ENCODE measurements at places on chromosomes 11 and 22.

- DNase-seq: no peak
Observed at GRCh38 chr22:46595545-46595944, 24.6 kb upstream of the GRAMD4 start.

GRCh38 chr11:4181782-4182721 is 87.5 kb downstream of the RRM1 start:
- DNase-seq: peak; percentile 68

DNA sequence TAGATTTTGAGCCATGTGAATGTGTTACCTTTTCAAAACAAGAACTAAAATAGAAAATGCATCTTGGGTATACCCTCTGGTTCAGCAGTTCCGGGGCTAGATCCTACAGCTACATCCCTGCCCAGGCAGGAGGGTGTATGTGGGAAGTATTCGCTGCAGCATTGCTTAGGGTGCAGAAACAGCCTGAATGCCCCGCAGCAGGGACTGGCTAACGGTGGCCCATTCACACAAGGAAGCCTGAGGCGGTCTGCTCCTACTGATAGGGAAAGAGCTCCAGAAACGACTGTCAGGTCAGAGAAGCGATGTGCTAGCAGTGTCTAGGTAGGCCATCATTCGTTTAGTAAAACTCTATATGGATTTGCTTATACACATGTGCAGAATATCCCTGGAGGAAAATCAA is 9.9 kb upstream of the RASL10A start:
- no peak for DNase-seq

GRCh38 chr11:67271205-67271540 is 4.9 kb downstream of the GRK2 start:
- DNase-seq: peak; percentile 62

DNA sequence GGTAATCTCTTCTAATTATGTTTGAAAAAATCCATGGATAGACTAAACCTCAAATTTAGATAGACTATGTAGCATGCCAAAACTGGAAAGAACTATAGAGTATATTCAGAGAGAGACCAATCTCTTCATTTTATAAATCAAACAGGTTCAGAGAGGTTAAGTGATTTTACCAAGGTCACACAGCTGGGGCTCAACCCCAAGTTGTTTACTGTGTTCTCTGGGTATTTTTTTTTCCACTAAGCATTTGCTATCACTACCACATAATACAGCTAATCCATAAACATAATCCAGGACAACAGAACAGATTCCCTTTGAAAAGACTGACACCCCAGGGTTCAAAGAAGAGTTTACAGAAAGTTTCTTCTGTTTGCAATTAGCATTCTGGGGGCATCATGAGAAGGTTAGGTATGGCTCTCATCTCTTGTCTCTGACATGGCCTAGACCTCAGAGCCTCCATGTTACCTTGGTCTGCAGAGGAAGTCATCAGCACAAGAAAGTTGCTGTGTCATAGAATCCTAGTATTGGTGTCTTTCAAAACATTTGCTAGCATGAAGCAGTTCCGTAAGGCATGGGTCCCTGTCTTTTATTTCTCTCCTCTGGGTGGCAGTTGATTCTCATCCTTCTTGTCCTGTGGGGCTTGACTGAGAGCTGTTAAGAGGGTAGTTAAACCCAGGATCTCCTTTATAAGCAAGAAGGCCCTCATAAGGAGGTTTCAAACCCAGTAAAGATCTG is 94.5 kb upstream of the HSD17B12 start:
- no peak for DNase-seq

DNA sequence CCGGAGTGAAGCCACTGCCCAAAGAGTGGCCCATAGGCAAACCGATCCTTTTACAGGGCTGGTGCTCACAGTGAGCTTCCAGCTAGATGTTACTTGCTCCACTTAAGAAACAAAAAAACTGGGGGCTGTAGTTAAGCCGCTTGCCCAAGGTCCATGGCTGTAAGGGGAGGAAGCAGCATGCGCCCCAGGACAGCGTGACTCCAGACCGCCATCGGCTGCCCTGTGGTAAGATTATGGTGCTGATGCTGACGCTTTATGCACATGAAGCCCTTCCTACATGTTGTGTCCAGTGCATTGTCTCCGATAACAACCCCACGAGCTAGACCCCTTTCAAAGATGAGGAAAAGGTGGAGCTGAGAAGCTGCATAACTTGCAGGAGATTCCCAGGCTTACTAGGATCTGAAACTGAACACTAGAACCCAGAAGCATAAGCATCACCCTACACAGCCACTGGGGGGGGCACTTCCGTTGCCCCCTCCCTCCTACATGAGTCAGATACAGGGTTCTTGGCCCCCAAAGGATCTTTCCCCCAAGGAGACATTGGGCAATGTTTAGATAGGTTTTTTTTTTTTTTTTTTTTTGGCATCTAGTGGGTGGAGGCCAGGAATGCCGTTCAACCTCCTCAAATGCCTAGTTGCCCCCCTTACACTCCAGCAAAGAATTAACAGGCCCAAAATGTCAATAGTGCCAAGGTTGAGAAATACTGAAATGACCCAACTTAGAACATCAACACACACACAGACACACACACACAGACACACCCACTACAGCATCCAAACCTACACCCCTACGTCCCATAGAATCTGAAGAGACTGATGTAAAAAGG is 53.9 kb downstream of the MN1 start:
- DNase-seq: no peak

DNA sequence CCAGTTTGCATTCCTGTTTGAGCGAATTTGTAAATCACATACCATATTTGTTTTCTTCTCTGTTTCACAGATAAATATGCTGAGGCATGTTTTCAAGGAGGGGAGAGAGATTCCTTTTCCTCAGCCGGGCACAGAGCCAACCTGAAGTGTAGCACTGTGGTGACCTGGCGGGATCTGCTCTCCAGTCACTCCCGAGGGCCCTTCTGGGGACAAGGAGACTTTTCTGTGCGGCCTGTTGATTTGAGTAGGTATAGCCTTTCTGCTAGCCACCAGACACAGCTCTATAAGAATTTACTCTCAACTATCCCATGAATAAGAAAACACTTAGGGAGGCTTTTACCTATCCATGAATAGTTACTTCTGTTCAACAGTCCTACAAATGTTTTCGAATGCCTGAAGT is 63.5 kb upstream of the FDX1 start:
- no peak for DNase-seq

- no peak for DNase-seq
Observed at GRCh38 chr11:88531831-88532230, 194.3 kb upstream of the CTSC start.

- no peak for DNase-seq
Observed at GRCh38 chr11:61978703-61979661, 11.5 kb upstream of the FTH1 start.

- DNase-seq: no peak
Observed at GRCh38 chr11:76263657-76264056, 57.4 kb upstream of the WNT11 start.

GRCh38 chr22:45640291-45640940 is 31.2 kb upstream of the ATXN10 start:
- DNase-seq: no peak

DNA sequence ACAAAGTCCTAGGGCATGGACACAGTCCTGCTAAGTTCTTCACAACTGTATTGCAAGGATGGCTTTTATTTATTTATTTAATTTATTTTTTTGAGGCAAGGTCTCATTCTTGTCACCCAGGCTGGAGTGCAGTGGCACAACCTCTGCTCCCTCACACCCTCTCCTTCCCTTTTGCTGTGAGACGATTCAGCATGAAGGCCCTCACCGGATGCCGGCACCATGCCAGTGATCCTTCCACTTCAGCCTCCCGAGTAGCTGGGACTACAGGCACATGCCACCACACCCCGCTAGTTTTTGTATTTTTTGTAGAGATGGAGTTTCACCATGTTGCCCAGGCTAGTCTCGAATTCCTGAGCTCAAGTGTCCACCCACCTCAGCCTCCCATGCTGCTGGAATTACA is 17.8 kb downstream of the EED start:
- DNase-seq: no peak

DNA sequence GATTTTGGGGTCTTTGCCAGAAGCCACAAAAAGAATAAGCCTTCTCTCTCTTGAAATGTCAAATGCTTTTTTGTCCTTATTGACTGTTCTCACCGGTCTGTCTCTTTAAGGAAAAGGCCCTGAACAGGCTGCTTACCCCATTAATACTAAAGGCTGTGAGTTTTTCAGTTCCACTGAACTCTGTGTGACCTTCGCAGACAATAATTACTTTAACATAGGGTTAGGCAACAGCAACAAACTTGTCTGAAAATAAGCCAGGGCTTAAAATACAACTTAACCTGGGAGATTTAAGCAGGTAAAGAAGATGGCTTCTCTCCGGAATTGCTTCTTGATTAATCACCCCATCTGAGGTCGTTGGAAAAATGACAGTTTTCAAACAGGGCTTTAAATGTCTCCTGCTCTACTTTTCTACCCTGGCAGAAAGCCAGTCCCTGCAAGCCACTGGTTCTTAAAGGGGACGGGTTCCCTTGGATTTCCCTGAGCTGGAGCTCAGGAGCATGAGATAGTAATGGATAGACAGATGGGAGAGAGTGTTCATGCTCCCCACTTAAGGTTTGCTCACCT is 69.4 kb downstream of the ARL14EP start:
- no peak for DNase-seq

DNA sequence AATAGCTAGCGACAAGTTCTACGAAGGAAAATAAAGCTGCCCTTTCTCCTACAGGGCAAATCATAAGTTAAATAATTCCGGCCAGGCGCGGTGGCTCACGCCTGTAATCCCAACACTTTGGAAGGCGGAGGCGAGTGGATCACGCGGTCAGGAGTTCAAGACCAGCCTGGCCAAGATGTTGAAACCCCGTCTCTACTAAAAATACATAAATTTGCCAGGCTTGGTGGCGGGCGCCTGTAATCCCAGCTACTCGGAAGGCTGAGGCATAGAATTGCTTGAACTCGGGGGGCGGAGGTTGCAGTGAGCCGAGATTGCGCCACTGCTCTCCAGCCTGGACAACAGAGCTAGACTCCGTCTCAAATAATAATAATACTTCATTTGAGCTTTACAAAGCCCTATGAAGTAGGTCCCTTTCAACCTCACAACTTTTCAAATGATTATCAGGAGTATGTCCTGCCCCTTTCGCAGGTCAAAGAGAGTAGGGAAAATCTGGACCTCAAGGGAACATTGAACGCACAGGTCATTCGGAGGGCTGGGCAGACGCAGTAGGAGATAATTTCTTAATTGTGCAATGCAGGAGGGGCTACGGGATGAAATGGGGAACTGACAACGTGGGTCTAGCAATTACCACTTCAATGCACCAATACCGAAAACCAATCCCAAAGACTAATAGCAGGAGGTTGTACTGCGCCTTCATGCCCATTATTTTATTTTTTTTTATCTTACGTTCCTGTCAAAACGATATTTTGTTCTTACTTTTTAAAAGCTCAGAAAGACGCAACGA is 590 bp downstream of the COMMD9 start:
- no peak for DNase-seq

GRCh38 chr11:55966391-55966790 is 3.4 kb downstream of the OR10AG1 start:
- no peak for DNase-seq

DNA sequence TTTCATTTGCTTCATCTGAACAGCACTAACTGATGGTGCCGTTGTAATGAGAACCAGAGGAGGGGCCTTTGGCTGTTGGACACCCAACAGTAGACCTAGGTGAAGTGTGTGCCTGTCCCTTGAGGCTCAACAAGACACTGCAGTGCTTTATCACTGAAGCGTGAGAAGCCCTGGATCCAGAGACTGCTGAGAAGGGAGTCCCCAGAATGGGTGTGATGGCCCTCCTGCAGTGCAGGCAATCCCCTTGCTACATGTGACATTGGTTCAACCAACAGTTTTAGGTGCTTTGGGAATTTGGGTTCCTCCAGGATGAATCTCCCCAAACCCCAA is 125.6 kb downstream of the BRD1 start:
- DNase-seq: peak; percentile 28

DNA sequence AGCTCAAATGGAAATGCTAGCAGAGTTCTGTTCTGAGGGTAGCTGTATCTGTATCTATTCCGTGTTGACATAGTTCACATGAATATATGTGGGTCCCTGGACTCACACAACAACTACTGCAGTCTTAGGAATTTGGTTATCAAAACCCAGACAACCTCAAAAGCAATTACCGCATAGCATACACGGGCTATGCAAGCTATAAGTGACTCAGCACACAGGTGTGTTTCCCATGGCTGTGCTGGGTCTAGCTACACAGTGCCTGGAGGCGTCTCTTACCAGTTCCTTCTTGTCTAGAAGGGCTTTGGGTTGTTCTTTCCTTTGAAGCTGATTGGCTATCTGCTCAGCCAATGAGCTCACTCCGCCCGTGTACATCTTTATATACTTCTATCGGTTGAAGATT is 98.2 kb upstream of the BID start:
- DNase-seq: no peak

- DNase-seq: no peak
Observed at GRCh38 chr11:117795638-117796455, 1.2 kb downstream of the DSCAML1 start.

- no peak for DNase-seq
Observed at GRCh38 chr11:94150704-94151685, 22.4 kb downstream of the PANX1 start.

GRCh38 chr11:34415538-34415937 is 23.2 kb upstream of the CAT start:
- DNase-seq: no peak

DNA sequence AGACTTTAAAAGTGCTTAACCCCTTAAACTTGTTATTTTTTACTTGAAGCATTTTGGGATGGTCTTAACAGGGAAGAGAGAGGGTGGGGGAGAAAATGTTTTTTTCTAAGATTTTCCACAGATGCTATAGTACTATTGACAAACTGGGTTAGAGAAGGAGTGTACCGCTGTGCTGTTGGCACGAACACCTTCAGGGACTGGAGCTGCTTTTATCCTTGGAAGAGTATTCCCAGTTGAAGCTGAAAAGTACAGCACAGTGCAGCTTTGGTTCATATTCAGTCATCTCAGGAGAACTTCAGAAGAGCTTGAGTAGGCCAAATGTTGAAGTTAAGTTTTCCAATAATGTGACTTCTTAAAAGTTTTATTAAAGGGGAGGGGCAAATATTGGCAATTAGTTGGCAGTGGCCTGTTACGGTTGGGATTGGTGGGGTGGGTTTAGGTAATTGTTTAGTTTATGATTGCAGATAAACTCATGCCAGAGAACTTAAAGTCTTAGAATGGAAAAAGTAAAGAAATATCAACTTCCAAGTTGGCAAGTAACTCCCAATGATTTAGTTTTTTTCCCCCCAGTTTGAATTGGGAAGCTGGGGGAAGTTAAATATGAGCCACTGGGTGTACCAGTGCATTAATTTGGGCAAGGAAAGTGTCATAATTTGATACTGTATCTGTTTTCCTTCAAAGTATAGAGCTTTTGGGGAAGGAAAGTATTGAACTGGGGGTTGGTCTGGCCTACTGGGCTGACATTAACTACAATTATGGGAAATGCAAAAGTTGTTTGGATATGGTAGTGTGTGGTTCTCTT is 2.8 kb downstream of the MALAT1 start:
- DNase-seq: peak; percentile 58

- DNase-seq: no peak
Observed at GRCh38 chr11:3944198-3944597, 88.7 kb downstream of the STIM1 start.

DNA sequence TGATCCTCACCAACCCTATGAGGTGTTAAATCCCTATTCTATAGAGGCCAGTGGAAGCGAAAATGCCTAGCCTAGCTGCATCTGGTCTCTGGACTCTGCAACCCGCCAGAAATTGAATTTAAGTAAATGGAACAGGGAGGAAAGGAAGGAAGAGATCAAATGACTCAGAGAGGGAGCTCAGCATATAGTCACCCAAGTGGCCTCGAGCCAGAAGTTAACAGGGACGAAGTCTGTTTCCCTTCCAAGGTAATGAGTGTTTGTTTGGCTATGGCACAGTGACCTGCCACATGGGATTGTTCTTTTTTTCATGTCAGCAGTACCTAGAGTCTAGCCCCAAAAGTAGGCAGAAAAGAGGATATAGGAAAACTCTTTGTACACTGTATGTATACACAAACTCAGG is 66.3 kb downstream of the PAK1 start:
- DNase-seq: no peak

Measured in activated effector memory CD4-positive, alpha-beta T cell treated with anti-CD3 and anti-CD28 coated beads, Interleukin-2, amount 50 U/mL, for 16 hours (primary cell).